Sigmoid colon (tissue), 7 donors: ENCODE measurements at places on chromosomes 7 and 10. TPM values are rescaled to one million over a fixed set of nuclear protein-coding genes. Genes with fewer than 3 reads are reported as not detected.

CCZ1B gene
- total RNA-seq: 48.9 TPM

GOLGA7B gene
- total RNA-seq: 0.27 TPM

PNLIPRP1 gene
- total RNA-seq: not detected

MOGAT3 gene
- total RNA-seq: not detected
